ENCODE measurements at places on chromosomes 2 and 18.

DNA sequence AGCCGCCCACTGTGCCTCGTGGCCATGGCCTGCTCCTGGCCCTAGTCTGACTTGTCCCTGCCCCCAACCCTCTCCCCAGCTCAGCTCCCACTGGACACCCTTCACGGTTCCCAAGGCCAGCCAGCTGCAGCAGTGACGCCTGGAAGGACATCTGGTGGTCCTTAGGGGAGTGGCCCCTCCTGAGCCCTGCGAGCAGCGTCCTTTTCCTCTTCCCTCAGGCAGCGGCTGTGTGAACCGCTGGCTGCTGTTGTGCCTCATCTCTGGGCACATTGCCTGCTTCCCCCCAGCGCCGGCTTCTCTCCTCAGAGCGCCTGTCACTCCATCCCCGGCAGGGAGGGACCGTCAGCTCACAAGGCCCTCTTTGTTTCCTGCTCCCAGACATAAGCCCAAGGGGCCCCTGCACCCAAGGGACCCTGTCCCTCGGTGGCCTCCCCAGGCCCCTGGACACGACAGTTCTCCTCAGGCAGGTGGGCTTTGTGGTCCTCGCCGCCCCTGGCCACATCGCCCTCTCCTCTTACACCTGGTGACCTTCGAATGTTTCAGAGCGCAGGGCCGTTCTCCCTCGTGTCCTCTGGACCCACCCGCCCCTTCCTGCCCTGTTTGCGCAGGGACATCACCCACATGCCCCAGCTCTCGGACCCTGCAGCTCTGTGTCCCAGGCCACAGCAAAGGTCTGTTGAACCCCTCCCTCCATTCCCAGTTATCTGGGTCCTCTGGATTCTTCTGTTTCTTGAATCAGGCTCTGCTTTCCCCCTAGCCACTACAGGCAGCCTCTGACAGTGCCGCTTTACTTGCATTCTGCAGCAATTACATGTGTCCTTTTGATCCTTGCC is 35.8 kb downstream of the ANO7 start:
- DNase-seq, result no peak

DNA sequence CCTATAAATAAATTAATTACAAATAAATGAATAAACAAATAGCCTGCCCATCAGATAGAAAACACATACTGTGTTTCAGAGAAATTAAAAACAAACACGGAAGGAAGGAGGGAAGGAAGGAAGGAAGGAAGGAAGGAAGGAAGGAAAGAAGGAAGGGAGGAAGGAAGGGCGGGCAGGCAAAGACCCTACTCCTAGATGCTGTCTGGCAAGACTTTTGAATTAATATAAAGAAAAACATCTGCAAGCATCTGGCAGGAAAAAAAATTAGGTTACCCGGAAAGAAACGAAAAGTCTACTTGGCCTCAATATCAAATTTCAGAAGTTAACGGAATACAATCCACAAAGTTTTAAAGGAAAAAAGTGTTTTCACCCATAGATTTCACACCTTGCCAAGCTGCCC is 49.1 kb downstream of the LOXHD1 start:
- DNase-seq, result no peak

- DNase-seq, result no peak
These were observed 34.5 kb downstream of the STK39 start for GRCh38 chr2:168212866-168213265.

DNA sequence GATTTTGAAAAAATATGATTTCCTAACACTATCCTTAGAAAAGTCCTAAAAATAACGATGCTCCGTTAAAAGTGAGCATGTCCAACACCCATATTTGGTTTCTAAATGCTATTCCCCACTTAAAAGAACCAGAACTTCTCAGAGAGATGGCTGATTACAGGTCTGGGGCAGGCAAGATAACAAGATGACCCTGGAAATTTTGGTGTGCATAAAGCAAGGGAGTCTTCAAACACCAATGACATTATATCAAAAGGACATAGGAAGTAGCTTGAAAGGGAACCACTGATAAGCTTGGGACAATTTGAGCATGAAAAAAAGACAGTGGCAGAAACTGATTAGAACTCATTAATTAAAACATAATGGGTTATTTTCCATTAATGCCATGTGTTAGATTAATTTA is 17.9 kb downstream of the STK17B start:
- no peak for DNase-seq

Measured in stimulated activated CD4-positive, alpha-beta T cell treated with anti-CD3 and anti-CD28 coated beads, Interleukin-4, amount 100 ng/mL, for 24 hours (primary cell).